Activated T-cell treated with anti-CD3 and anti-CD28 coated beads for 4 hours (primary cell): ENCODE measurements at places on chromosomes 3 and 15.

DNA sequence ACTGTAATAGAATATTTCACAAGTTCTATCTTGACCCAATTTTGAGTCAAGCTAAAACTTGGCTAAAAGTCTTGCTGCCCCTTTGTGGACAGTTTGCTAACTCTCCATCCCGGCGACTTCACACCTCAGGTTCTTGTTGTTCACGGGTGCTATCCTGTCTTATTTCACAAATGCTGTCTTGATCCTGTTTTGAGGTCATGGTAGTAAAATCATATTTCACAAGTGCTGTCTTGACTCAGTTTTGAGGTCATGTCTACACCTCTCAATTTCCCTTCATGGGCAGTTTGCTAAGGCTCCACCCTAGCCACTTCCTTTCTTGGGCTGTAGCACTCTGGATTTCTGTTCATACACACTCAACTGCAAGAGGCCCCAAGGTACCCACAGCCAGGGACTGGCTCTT, 45.0 kb upstream of the GK5 start:
- no peak for DNase-seq

GRCh38 chr3:42502429-42503250, at the start of gene VIPR1:
TSS of gene VIPR1 (plus strand) at chr3:42502643. CDS start at chr3:42502736, 93 bp downstream.
- peak; percentile 90 for DNase-seq

GRCh38 chr15:93150910-93151881, 62.2 kb upstream of the RGMA start:
- no peak for DNase-seq

DNA sequence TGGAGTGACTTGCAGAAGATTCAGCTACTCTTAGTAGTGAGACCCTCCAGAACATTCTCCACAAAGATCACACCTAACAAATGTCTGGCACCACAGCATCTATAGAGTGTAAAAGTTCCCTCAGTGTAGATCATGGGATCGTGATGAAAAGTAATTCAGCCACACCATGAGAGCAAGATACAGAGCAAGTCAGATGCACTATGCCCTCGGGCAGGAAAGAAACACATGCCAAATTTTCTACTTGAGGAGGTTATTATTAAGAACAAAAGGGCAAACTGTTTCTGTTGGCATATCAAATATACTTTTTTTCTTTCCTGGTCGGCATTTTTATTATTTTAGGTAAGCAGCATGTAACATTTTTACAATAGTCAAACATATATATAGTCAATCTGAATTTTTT, 44.8 kb upstream of the SNTN start:
- no peak for DNase-seq

DNA sequence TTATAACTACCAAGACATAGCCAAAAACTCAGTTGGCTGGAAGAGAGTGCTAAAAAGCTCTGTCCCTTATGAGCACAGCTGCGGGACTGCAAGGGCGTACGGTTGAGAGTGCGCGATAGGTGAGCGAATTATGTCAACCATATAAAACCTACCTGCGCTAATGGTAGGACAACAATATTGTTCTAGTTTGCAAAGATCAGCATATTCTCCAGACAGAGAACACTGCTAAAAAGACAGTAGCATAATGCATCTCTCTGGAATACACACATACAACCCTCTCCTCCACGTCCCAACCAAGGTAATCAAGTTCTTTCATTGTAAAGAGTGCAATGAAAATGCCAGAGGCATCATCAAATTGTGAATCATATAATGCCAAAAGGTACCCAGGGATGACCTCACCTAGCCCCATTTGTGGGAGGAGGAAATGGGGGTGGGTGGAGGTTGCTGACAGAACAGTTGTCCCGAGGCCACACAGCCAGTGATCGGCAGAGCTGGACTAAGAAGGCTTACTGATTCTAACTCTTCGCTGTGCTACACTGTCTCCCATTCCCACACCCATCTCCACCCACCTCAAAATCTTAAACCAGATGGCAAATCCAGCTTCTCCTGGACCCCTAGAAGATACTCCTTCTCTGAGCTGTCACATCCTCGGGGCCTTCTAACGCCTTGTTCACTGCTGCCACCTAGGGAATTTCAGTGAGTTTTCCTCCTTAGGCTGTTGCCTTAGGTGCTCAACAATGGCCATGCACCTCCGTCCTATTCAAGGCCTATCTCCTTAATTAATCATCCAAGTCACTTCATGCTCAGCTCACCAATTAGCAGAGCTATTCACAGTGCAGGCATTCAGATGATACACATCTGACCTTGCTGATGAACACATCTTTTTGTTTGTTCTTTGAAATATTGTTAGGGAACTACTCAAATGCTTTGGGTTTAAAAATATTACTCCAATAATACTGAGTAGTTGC, 60.7 kb downstream of the RPL22L1 start:
- no peak for DNase-seq

DNA sequence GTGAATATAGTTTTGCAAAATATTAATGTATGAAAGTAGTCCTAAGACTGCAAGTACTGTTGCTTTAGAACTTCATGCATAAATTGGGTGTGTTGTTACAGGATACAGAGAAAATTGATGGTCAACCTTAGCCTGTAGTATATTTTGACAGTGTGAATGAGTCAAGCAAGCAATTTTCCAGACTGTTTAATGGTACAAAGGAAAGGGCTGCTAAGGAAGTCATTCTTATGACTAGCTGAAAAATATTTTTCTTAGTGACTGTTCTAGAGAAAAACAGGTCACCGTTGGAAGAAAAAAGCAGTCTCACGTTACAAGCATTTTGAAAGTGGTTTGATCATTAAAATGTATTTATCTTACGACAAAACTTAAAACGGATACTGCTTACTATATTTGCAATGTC, 49.2 kb downstream of the MBNL1 start:
- DNase-seq = no peak

- DNase-seq = no peak
Observed at GRCh38 chr3:13240928-13241618, 167.8 kb upstream of the IQSEC1 start.

DNA sequence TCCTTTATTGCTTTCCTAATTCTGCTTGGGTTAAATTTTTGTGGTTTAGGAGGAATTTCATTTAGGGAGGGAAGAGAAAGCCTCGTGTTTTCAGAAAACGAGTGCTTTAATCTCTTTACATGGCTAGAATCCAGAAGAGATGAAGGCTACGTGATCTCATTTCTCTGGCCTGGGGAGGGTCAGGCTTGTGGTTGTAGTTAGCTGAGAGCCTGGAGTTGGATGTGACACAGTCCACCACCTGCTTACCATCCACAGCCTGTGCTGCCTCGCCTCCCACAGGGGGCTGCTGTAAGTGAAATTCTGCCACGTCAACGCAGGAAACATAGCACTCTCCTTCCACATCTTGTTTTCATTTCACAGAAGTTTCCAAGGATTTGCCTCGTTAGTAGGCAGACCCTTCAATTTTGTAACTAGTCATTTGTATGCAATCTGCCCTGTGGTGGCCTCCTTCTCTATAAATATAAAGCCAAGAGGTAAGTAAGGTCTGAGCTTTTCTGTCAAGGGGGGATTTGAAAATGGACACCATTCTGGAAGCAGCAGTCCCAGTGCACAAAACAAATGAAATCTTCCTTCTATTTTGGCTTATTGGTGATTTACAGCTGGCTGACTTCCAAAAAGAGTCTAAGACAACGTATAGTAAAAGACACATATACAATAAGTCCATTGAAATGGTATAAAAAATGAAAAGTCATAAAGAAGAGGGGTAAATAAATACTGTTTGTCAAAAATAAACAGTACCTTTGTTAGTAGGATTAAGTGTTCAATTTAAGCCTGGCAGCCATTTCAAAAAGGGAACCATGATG, 3.4 kb downstream of the GXYLT2 start:
- no peak for DNase-seq

DNA sequence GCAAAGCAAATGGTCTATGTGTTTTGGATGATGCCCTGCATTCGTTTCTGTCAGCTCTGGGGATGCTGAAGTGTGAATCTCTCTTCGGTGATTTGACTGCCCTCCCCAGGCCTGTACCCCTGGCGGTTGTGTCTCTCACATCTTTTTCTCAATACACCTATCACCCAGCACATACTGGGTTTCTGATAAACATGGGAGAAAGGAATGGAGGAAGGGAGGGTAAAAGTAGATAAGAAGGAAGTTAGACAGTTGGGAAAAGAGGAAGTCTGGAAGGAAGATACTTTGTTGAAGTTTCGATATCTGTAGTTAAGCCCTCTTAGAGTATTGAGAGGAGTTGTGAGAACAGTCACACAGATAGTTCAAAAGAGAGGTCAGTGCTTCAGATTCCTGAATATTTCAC, 35.8 kb upstream of the LRTM1 start:
- no peak for DNase-seq

DNA sequence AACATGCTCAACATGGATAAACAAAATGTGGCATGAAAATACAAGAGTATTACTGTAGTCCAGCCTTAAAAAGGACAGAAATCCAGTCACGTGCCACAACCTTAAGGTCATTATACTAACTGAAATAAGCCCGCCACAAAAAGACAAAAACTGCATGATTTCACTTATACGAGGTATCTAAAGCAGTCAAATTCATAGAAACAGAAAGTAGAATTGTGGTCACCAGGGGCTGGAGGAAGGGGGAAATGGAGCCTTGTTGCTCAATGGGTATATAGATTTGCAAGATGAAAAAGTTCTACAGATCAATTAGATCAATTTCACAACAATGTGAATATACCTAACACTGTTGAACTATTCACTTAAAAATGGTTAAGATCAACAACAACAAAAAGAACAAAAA, 7.4 kb downstream of the GLB1 start:
- DNase-seq = no peak

DNA sequence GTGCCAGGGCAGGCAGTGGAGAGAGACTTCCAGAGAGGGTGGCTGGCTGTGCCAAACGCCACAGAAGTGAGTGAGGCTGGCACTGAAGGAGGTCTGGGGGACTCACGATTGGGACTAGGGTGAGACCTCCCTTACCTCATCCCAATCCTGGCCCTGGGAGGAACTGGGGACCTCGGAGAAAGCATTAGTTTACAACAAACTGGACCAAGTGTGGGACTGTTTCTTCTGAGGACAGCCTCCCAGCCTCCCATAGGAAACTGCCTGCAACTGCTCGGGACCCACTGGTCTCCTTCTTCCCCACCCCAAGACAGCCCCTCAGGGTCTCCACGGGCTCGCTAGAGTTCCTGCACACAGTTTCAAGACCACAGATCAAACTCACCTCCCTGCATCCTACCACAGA, 45.4 kb downstream of the ST6GAL1 start:
- no peak for DNase-seq

GRCh38 chr3:140469491-140469890, 208.4 kb upstream of the TRIM42 start:
- no peak for DNase-seq

- DNase-seq = no peak
Observed at GRCh38 chr15:83081256-83082014, 14.4 kb upstream of the BTBD1 start.
